B cell (primary cell): ENCODE measurements at places on chromosomes 2 and 18. TPM values are rescaled to one million over a fixed set of nuclear protein-coding genes. Genes with fewer than 3 reads are reported as not detected.

Gene SLC66A2
- total RNA-seq, result 44.4 and 45.6 TPM in 2 replicates

DNA sequence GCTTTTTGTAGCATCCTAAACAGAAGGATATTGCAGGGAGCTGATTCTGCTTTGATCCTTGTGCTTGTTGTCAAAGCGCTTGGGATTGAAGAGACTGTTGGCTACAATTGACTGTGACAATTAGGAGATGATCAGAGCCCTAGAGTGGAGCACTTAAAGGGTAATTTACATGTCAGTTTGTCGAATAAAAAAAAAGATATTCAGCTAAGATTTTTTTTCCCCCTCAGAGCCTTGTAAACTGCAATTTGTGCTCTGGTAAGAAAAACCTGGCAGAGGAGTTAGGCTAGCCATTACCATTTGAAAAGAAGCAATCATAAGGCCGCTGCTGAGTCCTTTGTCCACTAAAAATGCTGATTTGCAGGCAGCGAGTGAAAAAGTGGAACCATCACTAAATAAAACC, 47.8 kb upstream of the ZEB2 start:
- DNase-seq, result no peak

DNA sequence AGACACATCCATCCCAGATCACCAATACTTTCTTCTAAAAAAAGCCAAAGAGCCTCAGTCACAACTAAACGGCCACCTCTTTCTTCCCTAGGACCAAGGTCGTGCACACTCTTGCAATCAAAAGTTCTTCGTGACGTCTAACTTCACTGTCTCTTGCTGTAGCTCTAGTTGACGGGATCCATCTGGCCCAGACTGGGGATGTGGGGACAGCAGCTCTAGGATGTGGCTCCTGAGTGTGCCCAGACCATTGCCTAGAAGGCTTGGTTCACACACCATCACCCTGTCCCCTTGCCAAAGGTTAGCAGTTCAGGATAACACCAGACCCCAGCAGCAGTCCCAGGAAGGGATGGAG, 98.2 kb downstream of the TNS1 start:
- DNase-seq, result no peak

DNA sequence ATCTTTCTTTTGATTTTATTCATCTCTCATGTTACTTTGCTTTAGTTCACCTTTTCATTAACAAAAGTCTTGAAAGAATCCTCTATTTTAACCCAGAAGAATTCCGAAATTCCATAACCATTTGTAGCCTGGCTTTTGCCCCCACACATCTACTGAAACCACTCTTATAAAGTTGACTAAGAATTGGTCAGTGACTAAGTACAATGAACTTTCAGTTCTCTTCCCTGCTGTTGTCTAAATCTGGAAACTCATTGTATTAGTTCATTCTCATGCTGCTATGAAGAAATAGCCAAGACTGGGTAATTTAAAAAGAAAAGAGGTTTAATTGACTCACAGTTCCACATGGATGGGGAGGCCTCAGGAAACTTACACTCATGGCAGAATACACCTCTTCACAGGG, 49.9 kb upstream of the PNPT1 start:
- DNase-seq, result no peak

Gene ZNF236
- total RNA-seq, result 39.2 and 39.5 TPM in 2 replicates

- DNase-seq, result peak; percentile 91
Observed at GRCh38 chr2:134739879-134740301, 21.1 kb upstream of the TMEM163 start.

Gene ZNF521
- total RNA-seq, result 9.0 and 12.3 TPM in 2 replicates

DNA sequence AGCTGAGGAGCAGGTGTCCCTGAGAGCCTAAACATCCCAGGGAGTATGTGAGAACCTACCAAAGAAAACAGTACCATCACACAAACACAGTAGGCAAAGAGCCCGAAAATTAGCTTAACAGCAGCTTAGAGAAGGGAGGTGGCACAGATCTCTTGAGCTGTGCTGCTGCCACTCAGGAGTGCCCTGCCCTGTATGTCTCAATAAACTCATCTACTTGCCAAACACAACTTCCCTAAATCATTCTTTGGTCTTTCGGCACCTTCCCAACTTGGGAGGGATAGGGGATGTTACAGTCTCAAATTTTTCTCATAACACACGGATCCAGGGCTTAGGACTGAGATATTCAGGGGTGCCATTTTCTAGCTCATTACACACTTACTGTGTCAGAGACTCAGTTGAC, 45.3 kb upstream of the C1D start:
- no peak for DNase-seq

GRCh38 chr2:69188182-69188900, 175.4 kb downstream of the ANTXR1 start:
- no peak for DNase-seq

Gene KATNAL2
- 1.8 and 3.1 TPM in 2 replicates for total RNA-seq
